Fibroblast of the conjunctiva (primary cell): ENCODE measurements at places on chromosomes 6 and 20.

GRCh38 chr6:52499026-52499425 is 77.8 kb downstream of the TRAM2 start:
- no peak for DNase-seq

GRCh38 chr6:48834706-48835105 is 628.3 kb downstream of the MMUT start:
- peak; percentile 69 for DNase-seq

DNA sequence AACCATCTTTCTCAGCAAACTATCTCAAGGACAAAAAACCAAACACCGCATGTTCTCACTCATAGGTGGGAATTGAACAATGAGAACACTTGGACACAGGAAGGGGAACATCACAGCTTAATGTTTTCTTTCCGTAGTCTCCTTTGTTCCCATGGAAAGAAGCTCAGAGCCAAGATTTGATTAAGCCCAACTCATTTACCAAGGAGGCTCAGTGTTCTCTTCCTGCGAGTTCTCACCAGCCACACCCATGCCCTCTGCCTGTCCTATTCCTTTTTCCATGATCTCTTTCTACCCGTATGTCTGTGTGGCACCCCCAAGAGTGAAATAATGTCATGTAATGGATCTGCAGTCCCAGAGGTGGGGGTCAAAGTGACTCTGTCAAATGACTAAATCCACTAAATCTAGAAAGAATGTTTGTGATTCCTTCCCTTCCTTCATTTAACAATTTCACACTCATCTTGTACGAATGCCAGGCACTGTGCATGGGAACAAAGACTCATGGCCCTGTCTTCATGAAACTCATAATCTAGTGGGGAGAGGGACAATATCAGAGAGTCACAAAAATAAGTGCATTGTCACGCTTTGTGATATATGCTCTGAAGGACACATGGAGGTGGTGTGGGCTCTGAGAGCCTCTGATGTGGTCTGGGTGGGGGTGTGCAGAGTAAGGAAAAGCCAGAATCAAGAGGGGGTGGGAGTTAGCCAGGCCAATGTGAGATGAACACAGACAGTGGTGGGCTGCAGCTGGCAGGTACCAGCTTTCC is 292.1 kb downstream of the CDC5L start:
- no peak for DNase-seq

DNA sequence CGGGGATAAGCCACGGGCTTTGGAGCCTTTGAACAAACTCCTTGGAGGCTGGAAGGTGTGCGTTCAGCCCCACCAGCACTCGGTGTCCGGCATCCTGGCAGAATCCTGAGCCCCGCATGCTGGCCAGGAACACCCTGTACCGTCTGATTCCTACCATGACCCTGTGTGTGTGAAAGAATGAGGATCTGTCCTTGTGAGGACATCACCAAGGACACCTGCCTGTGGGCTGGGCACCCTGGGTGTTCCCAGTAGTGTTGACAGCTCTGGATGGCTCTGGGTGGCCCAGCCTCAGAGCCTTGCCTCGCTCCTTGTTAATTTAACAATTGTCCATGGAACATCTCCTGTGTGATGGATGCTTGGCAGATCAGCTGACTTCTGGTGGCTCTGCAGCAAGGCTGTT is 234.3 kb downstream of the QKI start:
- no peak for DNase-seq

GRCh38 chr6:41732591-41733359 is 2.6 kb downstream of the TFEB start:
- DNase-seq: no peak

- no peak for DNase-seq
Measured at GRCh38 chr6:73796881-73797280, 100.9 kb downstream of the CD109 start.

- DNase-seq: no peak
Measured at GRCh38 chr20:54451171-54451570, 24.2 kb upstream of the DOK5 start.

GRCh38 chr6:129194306-129194941 is 311.5 kb downstream of the LAMA2 start:
- no peak for DNase-seq

- DNase-seq: no peak
Measured at GRCh38 chr20:58652606-58653294, 1.7 kb downstream of the STX16 start.

- DNase-seq: no peak
Measured at GRCh38 chr6:41332241-41332640, 3.2 kb upstream of the NCR2 start.

- no peak for DNase-seq
Measured at GRCh38 chr20:44683263-44684046, 31.7 kb upstream of the CCN5 start.
